ENCODE measurements at places on chromosomes 2 and 18.

DNA sequence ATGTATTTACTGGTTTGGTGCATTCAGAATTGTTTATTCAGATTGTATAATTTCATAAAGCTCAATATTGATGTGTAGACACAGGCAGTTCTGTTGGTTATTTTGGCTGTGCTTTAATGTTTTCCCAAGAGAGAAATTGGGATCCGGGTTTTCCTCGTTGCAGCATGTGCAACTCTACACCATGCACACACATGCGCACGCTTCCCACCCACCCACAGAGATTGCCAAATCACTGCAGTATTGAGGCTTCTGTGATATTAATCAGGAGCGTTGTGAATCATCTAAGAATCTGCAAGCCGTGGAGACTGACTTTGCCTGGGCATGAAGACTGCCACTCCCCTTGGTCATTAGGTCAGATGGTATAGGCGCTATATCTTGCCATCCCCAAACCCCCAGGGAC lies 571.5 kb downstream of the SLC4A3 start:
- H3K4me3 ChIP-seq = no peak overlapping the region
- H3K27ac ChIP-seq = no peak overlapping the region
- no peaks in the 10 kb centered on the region for H3K4me1 ChIP-seq
- no peak for DNase-seq
- no peaks in the 10 kb centered on the region for H3K27me3 ChIP-seq

DNA sequence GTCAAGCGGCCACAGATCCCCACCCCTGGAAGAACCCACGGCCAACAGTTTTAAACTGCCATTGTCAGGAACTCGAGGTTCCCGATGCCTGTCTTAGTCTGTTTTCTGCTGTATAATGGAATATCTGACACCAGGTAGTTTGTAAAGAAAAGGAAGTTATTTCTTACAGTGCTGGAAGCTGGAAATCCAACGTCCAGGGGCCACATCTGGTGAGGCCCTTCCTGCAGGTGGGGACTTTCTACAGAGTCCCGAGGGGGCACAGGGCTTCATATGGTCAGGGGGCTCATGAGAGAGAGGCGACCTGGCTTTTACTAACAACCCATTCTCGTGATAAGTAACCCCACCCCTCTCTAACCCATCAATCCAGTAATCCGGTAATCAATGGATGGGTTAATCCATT lies 501.6 kb upstream of the MYT1L start:
- H3K27me3 ChIP-seq = peaks cover 8% of the 10 kb centered on the region
- no peak overlapping the region for H3K4me3 ChIP-seq
- H3K4me1 ChIP-seq = no peaks in the 10 kb centered on the region
- no peak for DNase-seq

GRCh38 chr2:135525786-135526185 lies 5.2 kb downstream of the ZRANB3 start:
- no peaks in the 10 kb centered on the region for H3K27me3 ChIP-seq
- no peak overlapping the region for H3K4me3 ChIP-seq
- H3K27ac ChIP-seq = no peak overlapping the region
- no peak for DNase-seq
- no peaks in the 10 kb centered on the region for H3K4me1 ChIP-seq

DNA sequence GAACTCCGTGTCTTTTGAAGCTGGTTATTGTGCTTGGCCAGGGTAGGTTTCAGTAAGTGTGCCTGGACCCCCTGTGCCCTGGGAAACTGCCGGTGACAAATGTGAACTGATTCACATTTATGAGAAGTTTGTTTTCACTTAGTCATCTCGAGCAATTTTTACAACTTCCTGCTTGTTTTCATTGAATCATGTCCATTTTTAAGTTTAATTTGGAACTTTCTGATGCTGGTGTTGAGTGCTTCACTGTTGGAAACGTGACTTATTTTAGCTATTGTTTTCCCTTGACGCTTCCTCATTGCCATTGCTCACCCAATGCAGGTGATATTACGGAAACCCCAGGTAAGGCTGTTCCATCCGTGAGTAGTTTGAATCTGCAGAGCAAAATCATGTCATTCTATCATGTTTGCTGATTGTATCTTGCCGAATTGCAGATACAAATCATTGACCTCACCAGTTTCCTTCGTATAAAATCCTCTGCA lies 97.2 kb downstream of the RTN4 start:
- H3K4me1 ChIP-seq = peaks cover 53% of the 10 kb centered on the region
- H3K36me3 ChIP-seq = no peaks in the 10 kb centered on the region
- no peak for DNase-seq
- H3K4me3 ChIP-seq = peak overlapping the region; percentile 68
- no peaks in the 10 kb centered on the region for H3K27me3 ChIP-seq

Data from natural killer cell treated with Interleukin-12 subunit alpha and Interleukin-12 subunit beta and Interleukin-15 and Interleukin-18, amount 100 ng/mL, for 72 hours (primary cell).